ENCODE measurements at places on chromosomes 1 and 21. TPM values are rescaled to one million over a fixed set of nuclear protein-coding genes. Genes with fewer than 3 reads are reported as not detected.
A peak's percentile ranks its signal among the peaks of the same experiment; 100 is the strongest.

Gene CNN3
- 118 TPM for total RNA-seq

Gene SH3BGR
- 2.0 TPM for total RNA-seq

Gene ILDR2
- total RNA-seq: 2.3 TPM

DNA sequence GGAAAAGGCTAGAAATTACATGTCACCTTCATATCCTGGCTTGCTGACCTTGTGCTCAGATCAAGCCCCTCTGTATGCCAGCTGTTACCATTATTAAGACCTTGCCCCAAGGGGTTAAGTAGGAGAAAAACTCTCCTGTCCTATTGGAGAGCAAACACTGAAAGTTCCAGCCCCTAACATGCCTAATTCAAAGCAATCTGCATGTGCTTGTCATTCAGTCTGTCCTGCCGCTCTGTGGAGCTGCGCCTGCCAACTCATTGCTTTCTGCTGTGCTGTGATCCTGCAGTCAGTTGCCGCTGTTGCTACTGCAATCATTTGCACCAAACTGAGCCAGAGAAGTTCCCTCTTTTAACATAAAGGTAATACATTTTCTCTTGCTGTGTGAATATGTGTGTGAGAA, 113.4 kb downstream of the DISP1 start:
- no peaks in the 10 kb centered on the region for H3K4me1 ChIP-seq
- DNase-seq: peak; percentile 83
- H3K27ac ChIP-seq: no peak overlapping the region
- H3K27me3 ChIP-seq: no peaks in the 10 kb centered on the region
- no peak overlapping the region for H3K4me3 ChIP-seq

DNA sequence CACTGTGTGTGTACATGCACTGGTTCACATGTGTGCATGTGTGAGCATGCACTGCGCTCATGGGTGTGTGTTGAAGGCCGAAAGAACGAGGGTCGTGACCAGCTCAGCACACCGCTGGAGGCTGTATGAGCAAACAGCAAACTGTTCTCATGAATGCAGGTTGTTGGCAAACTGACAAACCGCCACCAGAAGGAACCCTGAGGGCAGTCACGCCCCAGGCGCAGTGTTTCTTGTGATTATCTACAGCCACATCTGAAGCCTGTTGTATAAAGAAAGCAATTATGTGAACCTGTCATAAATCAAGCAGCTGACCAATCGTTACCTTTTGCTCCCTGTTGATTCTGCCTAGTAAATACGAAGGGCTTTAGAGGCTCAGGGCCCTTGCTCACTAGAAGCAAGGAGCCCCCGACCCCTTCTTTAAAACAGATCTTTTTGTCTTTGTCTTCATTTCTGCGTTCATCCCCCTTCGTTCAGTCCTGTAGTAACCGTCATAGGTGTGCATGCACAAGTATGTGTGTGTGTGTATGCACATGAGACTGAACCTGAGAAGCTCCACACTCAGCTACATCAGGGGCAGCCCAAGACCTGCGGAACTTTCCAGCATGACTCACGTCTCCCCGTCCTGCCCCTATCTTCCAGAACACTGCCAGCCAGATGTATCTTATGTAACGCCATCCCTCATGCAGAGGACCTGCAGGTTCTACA, 16.8 kb upstream of the RIPK4 start:
- no peaks in the 10 kb centered on the region for H3K4me1 ChIP-seq
- H3K4me3 ChIP-seq: no peak overlapping the region
- no peaks in the 10 kb centered on the region for H3K36me3 ChIP-seq
- no peak overlapping the region for H3K27ac ChIP-seq
- H3K27me3 ChIP-seq: no peaks in the 10 kb centered on the region

- no peak for DNase-seq
- H3K27me3 ChIP-seq: no peaks in the 10 kb centered on the region
- H3K27ac ChIP-seq: no peak overlapping the region
- no peak overlapping the region for H3K4me3 ChIP-seq
- peaks cover 8% of the 10 kb centered on the region for H3K36me3 ChIP-seq
Measured at GRCh38 chr21:43987509-43987908, 24.6 kb upstream of the TRAPPC10 start.
